ENCODE measurements at places on chromosomes 12 and 14. TPM values are rescaled to one million over a fixed set of nuclear protein-coding genes. Genes with fewer than 3 reads are reported as not detected.

GRCh38 chr12:48819986-48820725 is 1.9 kb downstream of the CACNB3 start:
- DNase-seq, result no peak

DNA sequence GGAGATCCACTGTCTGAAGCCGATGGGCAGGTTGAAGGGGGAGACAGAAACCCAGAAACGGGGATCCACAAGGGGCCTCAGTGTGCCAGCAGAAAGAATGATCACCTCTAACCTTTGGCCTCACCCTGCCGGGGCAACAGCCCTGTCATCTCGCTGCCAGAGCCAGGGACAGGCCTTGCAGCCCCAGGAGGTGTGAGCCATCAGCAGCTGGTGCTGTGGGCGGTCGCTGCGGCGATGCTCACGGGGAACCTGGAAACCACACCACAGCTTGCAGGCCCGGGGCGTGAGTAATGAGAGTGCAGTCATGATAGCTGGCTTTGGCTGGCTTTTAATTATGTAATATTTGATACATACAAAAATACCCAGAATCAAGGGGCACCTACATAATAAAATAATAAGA is 4.7 kb upstream of the TTC7B start:
- DNase-seq, result no peak

GRCh38 chr12:116472193-116472592 is 87.0 kb upstream of the MAP1LC3B2 start:
- DNase-seq, result no peak

DNA sequence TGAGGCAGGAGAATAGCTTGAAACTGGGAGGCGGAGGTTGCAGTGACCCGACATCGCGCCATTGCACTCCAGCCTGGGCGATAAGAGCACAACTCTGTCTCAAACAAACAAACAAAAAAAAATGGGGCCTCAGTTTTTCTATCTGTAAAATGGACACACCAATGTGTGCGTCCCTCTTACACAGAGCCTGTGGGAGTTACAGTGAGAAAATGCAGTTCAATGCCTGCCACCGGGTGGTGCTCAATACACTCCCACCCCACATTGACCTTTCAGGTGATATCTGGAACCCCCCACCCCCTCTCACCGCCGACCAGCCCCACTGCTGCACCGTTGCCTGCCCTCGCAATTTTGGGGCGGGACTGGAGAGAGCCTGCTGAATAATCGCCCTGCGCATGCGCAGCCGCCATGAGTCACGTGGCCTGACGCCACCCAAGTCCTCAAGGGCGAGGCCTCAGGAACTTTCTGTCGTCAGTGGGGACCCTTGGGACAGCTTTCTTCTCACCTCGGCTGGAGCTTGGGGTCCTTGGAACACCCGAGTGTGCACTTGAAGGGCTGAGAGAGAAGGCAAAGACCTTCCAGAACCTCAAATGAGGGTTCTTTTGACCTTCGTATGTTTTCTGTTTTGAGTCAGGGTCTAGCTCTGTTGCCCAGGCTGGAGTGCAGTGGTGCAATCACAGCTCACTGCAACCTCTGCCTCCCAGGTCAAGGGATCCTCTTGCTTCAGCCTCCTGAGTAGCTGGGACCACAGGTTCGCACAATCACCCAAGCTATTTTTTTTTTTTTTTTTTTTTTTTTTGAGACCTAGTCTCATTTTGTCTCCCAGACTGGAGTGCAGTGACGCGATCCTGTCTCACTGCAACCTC is 14.6 kb upstream of the CABP1 start:
- DNase-seq, result no peak

GRCh38 chr14:23441076-23441475 is 5.6 kb upstream of the MYH7 start:
- DNase-seq, result no peak

- DNase-seq, result no peak
Observed at GRCh38 chr14:21807975-21808374, 134.4 kb upstream of the OR4E1 start.

DNA sequence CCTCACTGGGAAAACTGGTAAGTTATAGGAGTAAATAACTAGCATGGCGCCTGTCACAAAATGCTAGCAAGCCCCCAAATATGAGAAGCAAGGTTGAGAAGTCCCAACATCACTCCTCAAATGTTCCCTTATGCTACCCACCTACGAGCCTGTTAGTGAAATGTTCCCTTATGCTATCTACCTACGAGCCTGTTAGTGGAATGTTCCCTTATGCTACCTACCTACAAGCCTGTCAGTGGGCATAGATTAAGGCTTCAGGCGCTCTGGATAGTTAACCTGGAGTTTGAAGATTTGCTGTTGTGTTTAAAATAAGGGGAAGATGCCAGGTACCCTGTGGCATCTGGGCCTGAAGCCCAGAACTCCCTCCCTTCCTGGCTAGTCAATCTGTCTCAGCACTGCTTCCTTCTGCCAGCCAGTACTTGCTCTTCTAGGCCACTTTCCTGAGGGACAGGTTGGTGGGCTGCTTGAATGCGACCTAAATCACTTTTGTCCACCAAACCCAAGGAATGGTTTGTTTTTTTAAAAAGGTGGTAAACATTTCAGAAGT is 67.1 kb upstream of the SINHCAF start:
- DNase-seq, result no peak

DNA sequence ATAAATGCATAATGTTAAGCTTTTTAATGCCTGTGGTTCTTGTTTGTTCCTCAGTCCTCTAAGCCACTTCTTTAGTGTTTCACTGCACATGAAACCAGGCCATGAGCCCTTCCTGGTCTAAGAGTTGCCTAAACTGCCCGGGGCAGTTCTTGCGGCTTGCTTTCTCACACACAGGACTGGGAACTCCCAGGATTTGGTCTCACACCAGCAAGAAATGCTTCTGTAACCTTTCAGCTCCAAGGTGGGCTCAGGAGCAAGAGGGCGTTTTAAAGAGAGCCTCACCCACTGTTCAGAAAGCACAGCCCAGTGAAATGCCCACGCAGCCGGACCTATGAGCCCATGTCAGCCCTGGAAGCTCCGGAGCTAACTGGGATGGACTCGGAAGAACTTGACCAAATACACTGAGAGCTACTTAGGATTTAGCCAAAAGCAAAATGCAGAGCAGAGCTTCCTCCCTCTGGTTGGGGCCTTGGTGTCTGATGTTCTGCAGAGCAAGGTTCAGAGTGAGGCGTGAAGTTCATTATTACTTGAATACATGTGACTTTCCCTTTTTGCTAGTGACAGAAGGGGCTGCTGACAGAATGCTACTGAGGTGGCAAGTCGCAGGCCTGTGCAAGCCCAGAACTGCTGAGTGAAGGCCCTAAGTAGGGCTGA is 23.4 kb downstream of the SLC25A29 start:
- no peak for DNase-seq

DNA sequence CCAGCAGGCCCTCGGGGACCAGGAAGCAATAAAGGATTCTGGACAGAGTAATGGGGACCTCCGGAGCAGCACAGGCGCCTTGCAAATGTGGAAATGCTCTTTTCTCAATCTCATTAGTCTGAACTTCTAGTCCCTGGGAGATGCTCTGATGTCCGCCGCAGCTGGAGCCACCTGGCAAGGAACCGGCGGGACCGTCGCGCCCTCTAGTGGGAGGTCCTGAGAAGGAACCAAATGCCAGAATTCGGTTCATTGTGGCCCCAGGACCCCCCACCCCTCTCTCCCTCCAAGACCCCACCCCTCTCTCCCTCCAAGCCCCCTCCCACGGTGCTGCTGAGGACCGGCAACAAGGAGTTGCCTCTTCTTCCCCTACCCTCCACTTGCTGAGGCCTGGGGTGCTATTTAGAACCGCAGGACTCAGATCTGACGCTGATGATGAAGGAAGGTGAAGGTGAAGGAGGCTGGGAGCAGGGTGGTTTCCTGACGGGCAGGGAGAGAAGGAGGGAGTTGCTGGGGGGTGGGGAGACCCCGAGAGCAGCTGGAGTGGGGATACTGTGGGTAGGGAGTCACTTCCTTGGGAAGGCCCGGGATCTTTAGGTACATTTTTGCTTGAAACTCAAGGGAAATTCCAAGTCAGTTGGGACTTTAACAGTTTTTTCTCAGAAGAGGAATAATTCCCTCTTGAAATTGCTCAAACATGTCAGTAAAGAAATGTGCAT is 42.5 kb downstream of the SMIM41 start:
- no peak for DNase-seq

GRCh38 chr12:20077618-20078017 is 290.7 kb upstream of the PDE3A start:
- DNase-seq, result no peak

- no peak for DNase-seq
Observed at GRCh38 chr12:6822426-6823135, 960 bp downstream of the GPR162 start.

- no peak for DNase-seq
Observed at GRCh38 chr12:87336814-87337336, 692.3 kb downstream of the C12orf50 start.

- DNase-seq, result peak; percentile 68
Observed at GRCh38 chr12:24561882-24562770, 386.8 kb downstream of the BCAT1 start.

DNA sequence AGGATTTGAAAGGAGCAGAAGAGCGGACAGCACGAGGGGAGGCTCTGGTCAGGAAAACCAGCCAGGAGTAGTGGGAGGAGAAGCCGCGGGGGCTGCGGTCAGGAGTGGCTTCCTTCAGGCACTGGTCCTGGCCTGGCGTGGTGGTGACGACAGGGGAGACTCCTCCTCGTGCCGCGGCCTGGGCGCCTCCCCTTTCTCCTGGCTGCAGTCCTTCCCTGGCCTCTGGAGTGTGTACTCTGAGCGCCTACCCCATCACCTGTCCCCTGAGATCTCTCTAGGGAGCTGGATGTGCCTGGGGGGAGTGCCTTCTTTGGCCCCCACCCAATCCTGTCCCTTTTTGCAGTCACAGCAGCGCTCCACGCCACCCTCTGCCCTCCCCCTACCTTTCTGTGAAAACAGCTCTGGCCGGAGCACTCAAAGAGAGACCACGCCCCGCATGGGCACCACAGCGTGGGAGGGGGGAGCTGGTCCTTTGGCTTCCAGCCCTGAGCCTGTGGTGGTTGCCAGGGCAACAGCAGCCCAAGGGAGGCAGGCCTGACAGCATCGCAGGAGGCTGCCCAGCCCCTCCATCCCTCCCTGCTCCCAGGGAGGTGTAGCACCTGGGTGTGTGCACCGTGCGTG is 125.9 kb downstream of the CALM1 start:
- no peak for DNase-seq

DNA sequence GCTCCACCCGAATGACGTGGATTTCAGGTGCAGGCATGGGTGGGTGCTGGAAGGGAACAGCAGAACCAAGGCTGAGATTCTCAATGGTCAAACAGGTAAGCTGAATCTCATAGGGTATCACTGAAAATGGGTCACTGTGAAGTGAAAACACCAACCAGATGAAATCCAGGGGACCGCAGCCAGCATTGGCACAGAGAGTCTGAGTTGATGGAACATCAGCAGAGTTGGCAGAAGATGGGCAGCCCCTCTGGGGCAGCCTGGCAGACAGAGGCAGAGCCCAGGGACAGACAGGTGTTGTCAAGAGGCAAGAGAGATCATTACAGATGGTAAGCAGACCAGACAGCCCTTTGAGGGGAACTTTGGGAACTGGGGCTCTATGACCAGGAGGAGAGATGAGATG is 48.0 kb downstream of the ACTN1 start:
- DNase-seq, result no peak

- DNase-seq, result no peak
Observed at GRCh38 chr12:86249851-86250250, 6.3 kb downstream of the MGAT4C start.

DNA sequence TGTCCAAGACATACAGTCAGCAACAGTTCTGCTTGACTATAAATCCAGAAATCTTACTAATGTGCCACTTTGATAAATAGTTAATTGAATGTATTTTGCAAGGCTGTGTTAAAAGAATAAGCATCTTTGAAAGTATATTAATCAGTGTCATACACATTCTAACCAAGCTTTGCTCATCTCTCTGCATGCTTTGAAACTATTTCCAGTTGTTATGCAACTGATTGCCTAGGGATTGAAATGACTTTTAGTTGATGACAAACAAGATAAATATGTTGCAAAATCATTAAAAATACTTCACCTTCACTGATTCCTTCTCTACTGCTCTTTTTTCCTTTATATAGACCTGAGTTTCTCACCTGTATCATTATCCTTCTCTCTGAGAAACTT is 91.3 kb downstream of the AEBP2 start:
- DNase-seq, result no peak

DNA sequence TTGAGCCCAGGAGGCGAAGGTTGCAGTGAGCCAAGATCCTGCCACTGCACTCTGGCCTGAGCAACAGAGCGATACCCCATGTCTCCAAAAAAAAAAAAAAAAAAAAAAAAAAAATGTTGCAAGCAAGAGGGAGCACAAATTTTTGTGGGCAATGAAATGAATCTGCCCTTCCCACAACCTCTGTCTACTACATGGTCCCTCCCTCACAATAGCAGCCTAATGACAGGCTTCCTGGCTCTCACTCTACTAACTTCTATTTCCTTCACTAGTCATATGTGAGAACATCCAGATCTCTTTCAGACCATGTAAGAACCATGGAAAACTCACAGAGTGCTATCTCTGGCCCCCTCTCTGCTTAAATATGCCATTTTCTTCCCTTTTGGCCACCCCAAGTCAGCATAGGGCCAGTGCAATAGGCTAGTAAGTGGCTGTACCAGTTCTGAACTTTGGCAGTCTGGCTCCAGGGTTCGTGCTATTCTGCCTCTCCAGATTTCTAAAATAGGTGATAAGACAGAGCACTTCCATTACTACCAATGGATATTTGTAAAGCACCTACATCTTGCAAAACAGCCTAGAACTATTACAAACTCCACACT is 7.1 kb downstream of the OSBPL8 start:
- DNase-seq, result no peak

- no peak for DNase-seq
Observed at GRCh38 chr14:60777856-60778578, 43.5 kb downstream of the MNAT1 start.

- no peak for DNase-seq
Observed at GRCh38 chr12:13595536-13596443, 385.6 kb downstream of the GRIN2B start.

- DNase-seq, result no peak
Observed at GRCh38 chr12:92111256-92111655, 34.4 kb downstream of the BTG1 start.

Gene CLEC4C
- not detected for polyA plus RNA-seq

Gene SDR9C7
- polyA plus RNA-seq, result 0.10 TPM

Gene TDRD9
- 3.0 TPM for polyA plus RNA-seq

Gene ERBB3
- 98.1 TPM for polyA plus RNA-seq

Gene PZP
- 0.16 TPM for polyA plus RNA-seq

Gene ZFYVE1
- polyA plus RNA-seq, result 20.6 TPM

Gene FOXG1
- not detected for polyA plus RNA-seq

Gene AKAP5
- polyA plus RNA-seq, result 5.6 TPM

Gene OTOGL
- 0.89 TPM for polyA plus RNA-seq

Gene CCDC184
- polyA plus RNA-seq, result 0.81 TPM

Gene DIO3
- polyA plus RNA-seq, result 0.54 TPM

Measured in left renal cortex interstitium (tissue), 4 donors.